ENCODE measurements at places on chromosomes 2 and 18.

GRCh38 chr18:46458472-46458871 is 198.5 kb downstream of the LOXHD1 start:
- no peak for DNase-seq

DNA sequence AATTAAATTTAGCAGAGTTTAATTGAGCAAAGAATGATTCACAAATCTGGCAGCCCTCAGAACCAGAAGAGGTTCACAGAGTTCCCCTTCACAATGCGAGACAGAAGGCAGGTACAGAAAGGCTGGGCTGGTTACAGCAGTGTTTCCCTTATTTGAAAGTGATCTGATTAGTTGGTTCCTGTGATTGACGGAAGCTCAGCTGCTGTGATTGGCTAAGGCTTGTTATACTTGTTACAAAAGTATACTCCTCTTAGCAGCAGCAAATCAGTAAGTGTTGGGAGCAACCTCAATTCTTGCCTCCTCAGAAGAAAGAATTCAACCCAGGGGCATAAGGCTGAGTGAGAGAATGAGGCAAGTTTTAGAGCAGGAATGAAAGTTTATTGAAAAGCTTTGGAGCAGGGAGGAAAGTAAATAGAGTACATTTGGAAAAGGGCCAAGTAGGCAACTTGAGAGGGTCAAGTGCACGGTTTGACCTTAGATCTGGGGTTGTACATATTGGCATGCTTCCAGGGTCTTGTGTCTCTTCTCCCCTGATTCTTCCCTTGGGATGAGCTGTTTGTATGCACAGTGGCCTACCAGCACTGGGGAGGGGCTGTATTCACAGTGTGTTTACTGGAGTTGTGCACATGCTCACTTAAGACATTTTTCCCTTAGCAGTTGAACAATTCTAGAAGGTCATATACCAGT is 431.8 kb upstream of the RAB12 start:
- DNase-seq, result no peak

DNA sequence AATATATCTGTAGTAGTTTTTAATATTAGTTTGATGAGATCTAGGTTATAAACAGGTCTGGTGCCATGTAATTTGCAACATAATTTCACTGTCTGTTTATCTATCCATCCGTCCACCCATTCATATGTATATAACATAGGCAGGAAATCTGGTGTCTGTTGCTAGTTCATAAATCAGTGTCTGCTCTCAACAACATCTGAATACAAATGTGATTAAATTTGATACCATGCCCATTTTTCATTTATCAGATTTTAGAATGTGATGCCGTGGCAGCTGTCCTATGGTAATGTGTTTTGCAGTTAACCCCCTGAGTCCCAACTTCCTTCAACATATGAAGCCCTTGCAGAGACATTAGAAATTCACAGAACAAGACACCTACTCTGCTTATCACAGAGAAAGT is 228.4 kb downstream of the CMPK2 start:
- DNase-seq, result no peak

DNA sequence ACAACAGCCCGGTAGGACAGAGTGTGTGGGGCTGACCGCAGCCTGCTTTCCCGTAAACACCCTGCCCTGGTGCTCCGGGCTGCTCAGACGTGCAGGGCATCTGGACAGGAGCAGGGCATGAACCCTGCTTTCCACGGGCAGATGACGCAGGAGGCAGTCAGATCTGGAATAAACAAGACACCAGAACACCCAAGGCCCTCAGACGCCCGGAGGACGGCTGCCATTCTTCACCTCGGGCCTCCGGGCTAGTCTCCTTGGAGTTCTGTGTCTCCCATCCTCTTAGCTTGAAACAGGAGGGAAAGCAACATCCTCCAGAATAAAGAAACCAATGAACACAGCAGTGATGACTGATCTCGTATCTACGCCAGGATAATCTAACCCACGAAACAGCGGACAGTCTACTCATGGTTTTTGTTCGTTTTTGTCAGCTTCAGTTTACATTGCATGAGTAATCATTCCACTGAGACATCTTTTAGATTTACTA is 7.3 kb downstream of the PXDN start:
- no peak for DNase-seq

DNA sequence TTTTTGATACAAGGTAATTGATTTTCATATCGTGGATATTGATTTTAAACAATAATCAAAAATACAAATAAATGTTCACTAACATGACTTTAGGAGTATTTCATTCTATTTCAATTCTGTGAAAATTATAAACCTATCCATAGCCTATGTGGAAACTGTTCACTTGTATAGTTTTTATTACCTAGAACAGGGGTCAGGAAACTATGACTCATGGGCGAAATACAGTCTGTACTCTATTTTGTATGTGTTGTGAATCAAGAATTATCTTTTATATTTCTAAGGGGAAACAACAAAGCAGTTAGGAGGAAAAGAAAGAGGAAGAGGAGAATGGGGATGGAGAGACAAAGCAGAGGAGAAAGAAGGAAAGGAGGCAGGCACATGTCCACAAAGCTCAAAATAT is 181.7 kb upstream of the VRK2 start:
- peak; percentile 12 for DNase-seq

DNA sequence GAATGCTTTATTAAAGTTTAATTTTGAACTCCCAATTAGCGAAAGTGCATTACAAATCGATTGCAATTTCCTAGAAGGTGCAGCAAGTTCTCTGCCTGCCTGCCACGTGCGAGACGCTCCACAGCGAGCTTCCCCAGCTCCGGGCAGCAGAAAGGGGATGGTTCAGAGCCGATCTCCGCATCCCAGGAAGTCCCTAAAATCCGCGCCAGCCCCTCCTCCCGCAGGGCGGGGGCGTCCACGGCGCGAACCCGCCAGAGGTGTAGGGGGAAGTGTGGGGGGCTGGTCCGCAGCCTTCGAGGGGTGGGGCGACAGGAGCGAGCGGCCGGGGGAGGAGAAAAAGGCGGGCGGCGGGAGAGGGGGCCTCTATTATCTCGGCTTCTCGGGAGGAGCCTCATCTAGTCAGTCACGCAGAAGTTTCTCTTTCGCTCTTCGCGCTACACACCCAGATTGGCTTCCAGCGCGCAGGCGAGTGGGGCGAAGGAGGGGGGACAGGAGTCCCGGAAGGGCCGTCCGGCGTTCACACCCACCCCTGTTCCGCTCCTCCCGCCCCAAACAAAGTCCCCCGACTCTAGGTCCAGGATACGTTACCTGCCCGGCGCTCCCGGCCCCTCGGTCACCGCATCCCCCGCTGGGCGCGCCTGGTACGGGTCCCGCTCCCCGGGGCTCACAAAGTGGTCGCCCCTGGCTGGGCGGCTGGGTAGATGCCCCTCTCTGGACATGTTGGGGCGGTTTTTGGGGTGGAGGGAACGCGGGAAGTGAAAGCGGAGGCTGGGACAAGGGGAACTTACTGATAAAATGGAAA is 9.1 kb upstream of the NR4A2 start:
- no peak for DNase-seq

DNA sequence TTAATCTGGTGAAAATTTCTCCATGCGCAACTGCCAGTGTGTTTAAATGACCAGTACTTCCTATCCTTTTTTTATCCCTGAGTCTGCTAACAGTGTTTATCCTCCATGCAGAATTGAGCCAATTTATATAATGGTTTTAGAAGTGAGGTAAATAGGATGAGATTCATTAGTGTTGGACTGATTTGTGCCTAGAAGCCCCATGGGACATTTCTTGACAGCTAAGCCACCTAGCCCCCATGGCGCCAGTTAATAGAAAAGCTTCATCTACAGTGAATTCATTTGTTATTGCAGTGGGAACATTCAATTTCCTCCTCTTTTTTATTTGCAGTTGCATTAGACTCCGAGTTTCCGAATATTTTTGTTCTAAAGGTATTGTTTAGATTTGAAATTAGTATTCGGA is 175.6 kb downstream of the ARL6IP6 start:
- DNase-seq, result no peak

GRCh38 chr2:204255071-204255470 is 290.2 kb upstream of the PARD3B start:
- DNase-seq, result no peak

DNA sequence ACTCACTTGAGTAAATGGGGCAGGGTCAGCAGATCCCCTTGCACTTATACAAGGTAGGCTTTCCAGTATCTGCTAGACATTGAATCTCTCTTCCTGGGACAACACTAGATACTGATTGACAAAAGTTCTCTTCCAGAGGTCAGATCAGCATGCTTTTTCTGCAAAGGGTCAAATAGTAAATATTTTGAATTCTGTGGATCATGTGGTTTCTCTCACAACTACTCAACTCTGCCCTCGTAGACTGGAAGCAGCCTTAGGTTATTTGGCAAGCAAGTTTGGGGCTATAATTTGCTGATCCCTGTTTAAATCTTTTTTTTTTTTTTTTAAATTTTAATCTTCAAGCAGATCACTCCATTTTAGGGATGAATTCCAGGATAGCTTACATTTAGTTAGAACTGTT is 17.4 kb upstream of the NABP1 start:
- DNase-seq, result no peak

- no peak for DNase-seq
These were observed 2.2 kb downstream of the PLEKHA3 start for GRCh38 chr2:178482437-178482836.

- DNase-seq, result no peak
These were observed 342.5 kb upstream of the NXPH2 start for GRCh38 chr2:139122711-139123158.

GRCh38 chr2:204183608-204184007 is 247.0 kb downstream of the ICOS start:
- DNase-seq, result no peak

DNA sequence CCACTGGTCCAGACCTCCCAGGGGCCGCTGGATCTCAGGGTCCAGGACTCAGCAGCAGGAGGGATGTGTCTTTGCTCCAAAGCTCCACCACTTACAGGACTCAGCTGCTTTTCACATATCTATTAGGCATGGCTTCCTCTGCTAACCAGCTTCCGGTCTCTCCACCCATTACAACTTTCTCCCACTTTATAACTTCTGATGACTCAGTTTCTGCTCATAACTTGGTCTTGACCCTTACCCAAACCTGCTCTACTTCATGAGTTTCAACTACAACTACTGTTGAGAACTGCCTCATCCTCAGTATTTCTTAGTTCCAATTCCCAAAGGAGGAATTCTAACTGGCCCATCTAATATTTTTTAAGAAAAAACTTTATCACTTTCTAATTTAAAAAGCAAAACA is 17.2 kb downstream of the SULT1C2 start:
- DNase-seq, result no peak

DNA sequence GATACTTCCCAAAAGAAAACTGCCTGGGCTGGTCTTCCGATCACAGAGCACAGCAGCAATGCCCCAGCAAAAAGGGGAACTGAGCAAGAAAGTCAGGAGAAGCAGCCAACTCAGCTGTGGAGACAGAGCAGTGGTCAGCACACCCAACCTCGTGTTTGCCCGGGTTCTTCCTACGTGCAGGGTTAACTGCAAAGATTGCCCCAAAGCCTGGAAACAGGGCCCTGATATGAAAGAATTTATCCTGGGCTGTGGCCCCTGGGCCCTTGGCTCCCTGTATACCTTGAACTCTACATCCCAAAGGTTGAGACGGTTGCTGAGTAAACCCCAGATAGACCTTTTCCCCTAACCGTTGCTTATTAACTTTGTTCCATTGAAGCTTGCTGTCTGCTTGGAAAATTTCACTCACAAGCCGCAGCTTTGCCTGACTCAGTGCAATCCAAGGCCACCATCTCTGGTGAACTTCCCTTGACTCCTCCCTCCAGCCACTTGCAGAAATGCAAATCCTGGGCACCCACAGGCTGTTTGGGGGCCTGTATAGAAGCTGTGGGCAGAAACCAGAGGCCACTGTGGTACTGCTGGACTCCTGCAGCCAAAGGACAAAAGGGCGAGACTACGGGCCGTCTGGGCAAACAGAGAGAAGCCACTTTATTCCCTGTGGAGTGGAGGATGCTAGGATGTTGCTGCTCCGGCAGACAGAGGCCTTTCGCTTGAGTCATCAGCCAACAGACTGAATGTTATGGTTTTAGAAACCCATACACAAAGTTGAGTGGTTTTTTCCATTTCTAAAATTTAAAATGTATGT is 18.2 kb downstream of the NRP2 start:
- DNase-seq, result no peak

DNA sequence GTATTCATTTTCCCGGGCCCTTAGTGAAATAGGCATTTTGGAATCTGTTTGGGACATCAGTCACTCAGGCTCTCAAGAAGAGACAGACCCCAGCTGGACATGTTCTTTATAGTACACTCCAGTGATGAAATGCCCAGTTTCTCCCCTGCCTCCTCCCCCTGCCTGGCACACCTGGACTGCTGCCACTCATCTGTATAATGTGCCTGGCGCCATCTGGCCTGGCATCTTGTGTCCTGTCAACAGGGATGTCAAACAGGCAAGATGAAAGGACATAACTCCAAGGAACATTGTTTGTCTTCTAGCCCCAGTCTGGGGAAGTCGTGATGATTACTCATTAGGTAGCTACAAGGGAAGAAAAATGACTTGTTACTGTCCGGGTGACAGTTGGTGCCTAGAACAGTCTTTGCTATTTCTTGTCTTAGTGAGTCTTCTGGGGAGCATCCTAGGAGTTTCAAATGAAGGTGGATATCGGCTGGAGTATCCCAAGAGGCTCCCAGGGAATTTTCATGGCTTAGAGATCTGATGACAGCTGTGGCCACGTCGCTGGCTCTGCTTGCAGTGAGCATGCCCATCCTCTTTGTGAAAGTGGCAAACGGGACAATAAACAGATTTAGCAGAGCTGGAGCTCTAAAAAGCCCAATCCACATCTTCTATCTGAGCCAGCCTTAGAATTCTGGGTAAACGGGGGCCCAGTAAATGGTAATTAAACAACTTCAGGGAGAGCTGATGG is 153.6 kb downstream of the ALK start:
- DNase-seq, result no peak

- no peak for DNase-seq
These were observed 7.9 kb downstream of the SS18 start for GRCh38 chr18:26082475-26082874.

- no peak for DNase-seq
These were observed 91.8 kb downstream of the METTL8 start for GRCh38 chr2:171342067-171342413.

DNA sequence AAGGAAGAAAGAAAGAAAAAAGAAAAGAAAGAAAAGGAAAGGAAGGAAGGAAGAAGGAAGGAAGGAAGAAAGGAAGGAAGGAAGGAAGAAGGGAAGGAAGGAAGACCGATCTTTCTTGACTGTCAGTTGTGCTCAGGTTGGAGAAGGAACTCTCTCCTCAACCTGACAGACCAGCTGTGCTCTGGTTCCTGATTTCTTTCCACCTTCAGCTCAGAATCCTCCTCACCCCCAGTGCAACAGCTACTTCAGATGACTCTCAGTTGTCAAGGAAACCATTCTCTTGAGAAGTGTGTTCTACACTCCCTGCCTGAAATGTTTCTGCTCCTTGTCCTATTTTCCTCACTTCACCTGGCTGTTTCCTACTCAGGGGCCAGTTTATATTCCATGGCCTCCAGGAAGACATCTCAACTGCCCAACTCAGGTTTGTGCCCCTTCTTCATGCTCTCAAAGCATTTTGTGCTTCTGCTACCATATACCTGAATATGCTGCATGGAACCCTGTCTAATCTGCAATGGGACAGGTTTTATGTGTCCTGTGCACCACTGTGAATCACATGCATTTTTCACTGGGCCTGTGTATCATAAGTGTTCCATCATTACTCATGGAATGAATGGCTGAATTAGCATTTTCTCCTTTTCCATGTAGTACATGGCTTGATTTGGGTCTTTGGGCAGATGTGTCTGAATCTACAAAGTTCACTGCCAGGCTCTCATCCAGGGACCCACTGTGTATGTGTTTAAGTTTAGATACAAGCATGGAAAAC is 32.8 kb upstream of the DOCK10 start:
- no peak for DNase-seq

- no peak for DNase-seq
These were observed 418.3 kb upstream of the LRRTM1 start for GRCh38 chr2:80722803-80723202.

All from glomerular endothelial cell (primary cell).